Left cardiac atrium (tissue), 4 donors: ENCODE measurements at places on chromosomes 5 and 9. TPM values are rescaled to one million over a fixed set of nuclear protein-coding genes. Genes with fewer than 3 reads are reported as not detected.

DNA sequence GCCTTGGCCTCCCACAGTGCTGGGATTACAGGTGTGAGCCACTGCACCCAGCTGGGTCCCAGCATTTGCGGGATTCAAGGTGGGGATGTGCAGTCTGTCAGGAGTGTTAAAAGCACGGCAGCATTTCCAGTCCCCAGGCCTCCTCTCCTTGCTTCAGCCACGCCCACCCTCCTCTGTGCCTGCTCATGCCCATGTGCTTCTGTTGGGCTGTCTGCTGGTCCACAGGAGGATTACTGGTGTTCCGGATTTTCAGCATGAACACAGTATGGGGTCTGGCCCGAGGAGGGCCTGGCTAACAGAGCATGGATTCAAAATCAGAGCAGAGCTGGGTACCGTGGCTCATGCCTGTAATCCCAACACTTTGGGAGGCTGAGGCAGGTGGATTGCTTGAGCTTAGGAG, 5.5 kb downstream of the ARRDC1 start:
- no peak for DNase-seq

DNA sequence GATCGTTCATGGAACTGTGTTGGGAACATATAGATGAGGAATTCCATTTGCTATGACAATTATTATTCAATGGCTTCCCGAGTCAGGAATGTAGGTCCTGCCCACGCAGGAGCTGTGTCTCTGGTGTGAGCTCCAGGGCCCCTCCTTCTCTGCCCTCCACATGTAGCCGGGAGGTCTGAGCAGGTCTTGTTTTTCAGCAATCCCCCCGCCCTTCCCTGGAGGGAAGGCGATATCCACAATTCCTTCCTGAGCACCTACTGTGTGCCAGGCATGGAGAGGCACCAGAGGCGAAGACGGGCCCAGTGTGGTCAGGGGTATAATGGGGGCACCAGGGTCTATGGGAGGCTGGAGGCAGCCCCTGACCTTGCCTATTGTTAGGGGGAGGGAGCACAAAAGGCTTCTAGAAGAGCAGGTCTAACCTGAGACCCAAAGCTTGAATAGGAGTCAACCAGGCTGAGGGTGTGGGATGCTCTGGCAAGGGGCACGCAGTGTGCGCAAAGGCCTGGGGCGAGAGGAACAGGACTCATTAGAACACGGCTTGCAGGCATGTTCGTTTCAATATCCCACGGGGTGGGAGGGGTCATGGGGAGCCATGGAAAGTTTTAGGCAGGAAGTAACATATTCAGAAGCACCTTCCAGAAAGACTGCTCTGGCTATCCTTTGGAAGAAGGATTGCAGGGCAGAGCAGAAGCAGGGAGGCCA, 154.9 kb downstream of the C9orf50 start:
- DNase-seq, result no peak

FIBCD1 gene
- 2.2 TPM for total RNA-seq

- no peak for DNase-seq
Measured at GRCh38 chr9:112725961-112726360, 8.0 kb upstream of the INIP start.

DNA sequence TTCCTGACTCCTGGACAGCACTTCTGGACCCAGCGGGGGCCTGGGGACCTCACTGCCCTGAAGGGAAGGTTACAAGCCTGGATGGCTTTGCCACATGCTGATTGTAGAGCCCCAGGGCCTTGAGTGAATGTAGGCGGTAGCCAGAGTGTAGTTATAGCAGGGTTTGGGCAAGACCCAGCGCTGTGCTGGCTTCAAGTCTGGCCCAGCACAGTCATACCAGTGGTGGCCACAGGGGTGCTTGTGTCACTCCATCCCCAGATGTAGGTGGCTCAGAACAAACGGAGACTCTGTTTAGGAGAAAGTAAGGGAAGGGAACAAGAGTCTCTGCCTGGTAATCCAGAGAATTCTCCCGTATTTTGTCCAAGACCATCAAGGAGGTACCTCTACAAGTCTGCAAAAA, 84.6 kb downstream of the STARD4 start:
- no peak for DNase-seq

DNA sequence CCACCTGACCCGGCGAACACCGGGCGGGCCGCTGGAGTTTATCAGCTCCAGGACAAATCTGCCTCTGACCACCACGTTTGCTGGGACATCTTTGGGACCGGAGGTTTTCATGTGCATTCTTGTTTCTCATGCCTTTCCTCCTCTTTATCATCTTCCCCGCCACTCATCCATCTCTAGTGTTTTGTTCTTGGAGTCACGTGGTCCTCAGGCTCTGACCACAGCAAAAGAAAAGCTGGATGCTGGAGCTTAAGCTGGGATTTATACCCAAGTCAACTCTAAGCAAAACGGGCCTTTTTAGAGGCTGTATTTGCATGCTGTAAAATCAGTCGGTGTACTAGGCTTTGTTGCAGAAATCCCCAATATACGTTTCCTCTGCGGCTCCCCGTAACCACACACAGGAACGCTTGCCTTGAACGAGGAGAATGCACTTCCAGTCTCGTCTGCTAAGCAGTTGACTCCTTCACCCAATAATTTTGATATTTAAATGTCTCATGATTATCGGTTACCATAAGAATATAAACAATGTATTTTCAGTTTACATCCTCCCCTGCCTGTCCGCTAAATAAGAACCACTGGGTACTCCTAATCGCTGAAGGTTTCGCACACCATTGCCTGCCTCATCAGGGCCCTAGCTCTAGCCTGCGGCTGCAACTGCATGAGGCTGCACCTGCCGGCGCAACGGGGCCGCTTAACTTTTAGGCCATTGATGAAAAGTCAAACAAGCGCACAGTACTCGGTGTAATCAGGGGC, 560 bp upstream of the NDUFS6 start:
- no peak for DNase-seq

DNA sequence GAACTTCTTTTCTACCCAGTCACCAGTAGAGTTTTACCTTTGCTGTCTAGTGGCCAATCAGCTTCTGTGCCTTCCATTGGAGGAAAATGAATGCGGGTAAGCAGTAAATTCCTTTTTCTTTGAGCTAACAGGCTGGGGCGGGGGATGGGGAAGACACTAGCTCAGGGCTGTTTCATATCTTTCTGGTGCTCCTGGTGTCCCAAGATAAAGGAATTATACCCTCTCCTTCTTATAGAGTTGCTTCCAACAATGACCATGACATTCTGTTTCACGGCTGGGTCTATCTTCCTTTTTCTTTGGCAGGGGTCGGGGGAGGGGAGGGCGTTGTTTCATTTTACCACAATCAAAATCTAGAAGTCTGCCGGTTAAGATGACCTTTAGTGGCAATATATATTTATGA, 51.2 kb upstream of the RPS23 start:
- no peak for DNase-seq

SMIM33 gene
- not detected for total RNA-seq

ZNF79 gene
- total RNA-seq, result 6.6 TPM

- no peak for DNase-seq
Measured at GRCh38 chr9:99822806-99823591, 1.3 kb downstream of the NR4A3 start.
